ENCODE measurements at places on chromosomes 7 and 10. TPM values are rescaled to one million over a fixed set of nuclear protein-coding genes. Genes with fewer than 3 reads are reported as not detected.

GRCh38 chr10:74292871-74293427 is 141.9 kb downstream of the ADK start:
- no peak for DNase-seq

- peak; percentile 92 for DNase-seq
Observed at GRCh38 chr7:105678811-105679495, 97.7 kb upstream of the EFCAB10 start.

DNA sequence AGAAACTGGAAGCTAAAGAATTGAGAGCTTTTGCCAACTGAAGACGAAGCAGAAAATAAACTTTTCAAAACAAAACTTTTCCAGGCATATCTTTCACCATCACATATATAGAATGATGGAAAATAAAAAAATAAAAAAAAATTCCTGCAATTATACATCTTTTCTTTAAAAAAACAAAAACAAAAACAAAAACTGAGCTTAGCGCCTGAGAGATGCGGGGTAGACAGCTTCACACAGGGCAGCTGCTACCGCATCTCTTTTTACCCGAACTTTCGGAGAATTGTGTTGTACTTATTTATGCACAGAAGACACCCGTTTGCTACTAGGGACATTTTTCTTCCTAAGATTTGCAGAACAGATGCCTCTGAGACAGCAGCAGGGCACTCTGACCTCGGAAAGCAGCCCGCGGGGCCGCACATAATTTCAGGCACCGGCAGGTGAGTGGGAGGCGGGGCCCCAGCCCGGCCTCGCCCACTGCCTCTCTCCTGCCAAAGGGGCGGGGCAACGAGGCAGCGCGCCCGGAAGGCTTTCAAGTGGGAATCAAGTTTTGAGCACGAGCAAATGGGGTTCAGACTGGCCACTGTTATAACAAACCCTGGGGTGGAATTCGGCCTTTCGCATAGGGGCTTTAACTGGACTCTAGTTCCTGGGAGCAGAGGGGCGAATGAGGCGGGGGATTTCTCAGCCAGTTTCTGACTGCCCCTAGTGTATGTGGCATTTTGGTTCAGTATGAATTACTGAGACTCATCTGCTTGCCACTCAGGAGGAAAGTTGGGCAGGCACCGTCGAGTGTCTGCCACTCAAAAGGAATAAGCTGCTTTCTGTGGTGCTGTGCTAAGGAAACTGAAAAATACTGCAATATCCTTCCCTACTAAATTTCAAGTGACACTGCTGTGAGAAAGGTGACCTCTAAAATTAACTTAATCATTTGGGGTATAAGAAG is 18.5 kb upstream of the FAM133B start:
- no peak for DNase-seq

- DNase-seq: no peak
Observed at GRCh38 chr7:87448388-87448787, 27.1 kb downstream of the ABCB4 start.

- DNase-seq: no peak
Observed at GRCh38 chr7:134834689-134835462, 55.4 kb downstream of the CALD1 start.

SPDYE6 gene
- total RNA-seq: not detected

TMEM229A gene
- total RNA-seq: 0.59 TPM

BMPER gene
- 3.0 TPM for total RNA-seq

LBX1 gene
- not detected for total RNA-seq

GRCh38 chr7:94127026-94127425 is 122.9 kb upstream of the BET1 start:
- DNase-seq: no peak

GRCh38 chr10:24721229-24722106 is 2.2 kb downstream of the ARHGAP21 start:
- DNase-seq: peak; percentile 63

DNA sequence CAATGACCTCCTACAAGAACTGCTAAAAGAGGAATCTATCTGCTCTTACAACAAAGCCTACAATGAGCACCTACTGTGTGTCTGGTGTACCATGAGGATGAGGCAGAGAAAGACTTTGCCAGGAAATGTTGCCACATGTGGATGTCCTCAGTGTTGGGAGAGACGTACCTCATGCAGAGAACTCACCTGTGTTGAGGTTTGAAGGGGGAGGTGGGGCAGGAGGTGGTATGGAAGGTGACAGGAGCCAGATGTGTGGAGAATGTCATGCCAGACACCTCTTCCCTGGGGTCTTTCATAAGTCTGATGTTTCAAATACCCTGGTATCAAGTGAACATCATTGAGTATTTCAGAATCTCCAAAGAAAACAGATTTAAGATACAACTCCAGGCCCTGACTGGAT is 220.1 kb upstream of the RNF32 start:
- no peak for DNase-seq

GBX1 gene
- total RNA-seq: not detected

- no peak for DNase-seq
Observed at GRCh38 chr10:9158675-9159074, 1104.2 kb downstream of the GATA3 start.

NPSR1 gene
- total RNA-seq: not detected

GPR141 gene
- 0.55 TPM for total RNA-seq

DNA sequence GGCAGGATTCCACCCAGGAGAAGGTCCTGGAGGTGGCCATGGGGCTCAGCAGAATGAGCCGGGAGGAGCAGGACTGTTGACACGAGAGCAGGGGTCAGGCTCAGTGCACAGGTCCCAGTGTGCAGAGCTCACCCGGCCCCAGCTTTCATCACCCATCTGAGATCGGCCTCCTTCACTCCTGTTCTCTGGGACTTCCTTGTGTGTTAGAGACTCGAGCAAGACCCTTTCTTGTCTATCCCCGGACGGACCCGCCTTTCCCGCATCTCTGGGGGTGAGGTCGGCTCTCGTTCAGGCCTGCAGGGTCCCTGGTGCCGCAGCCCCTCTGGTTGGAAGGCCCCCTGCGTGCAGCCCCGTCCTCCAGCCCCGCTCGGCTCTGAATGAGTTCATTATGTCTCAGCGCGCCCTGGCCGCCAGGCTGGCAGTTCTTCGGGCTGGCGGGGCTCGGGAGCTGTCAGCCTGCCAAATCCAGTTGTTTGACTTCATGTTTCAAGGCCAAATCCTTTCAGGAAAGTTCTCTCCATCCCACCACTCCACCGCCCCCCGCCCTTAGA is 127.9 kb downstream of the LHPP start:
- no peak for DNase-seq

DNA sequence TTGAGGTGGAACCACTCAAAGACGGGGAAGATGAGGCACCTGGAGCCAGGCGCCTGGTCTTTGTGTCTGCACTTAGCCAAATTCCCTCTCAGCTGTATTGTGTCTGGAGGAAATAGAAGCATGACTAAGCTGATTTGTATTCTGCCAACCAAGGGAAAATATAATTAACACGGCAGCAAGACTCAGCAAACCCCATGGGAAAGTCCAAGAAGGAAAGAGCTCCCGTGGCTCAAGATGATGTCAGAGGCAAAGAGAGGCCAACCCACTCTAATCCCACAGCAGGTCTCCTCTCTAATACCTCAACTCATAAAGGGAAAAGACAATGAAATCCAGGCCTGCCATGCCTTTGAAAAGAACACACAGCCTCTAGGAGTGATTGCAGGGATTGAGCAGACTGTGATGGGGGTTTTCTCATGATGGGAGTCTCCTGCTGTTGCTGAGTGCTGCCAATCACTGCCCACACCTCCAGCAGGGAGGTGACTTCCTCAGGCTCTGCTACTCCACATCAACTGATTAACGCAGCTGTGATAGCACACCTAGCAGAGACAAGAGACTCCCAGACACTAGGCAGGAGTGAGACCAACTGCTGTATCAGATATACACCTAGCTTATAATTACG is 255.5 kb upstream of the C7orf33 start:
- no peak for DNase-seq

GSTK1 gene
- 169 TPM for total RNA-seq

SDK1 gene
- 3.1 TPM for total RNA-seq

UBE2H gene
- 72.6 TPM for total RNA-seq

GRCh38 chr7:33619264-33619663 is 286.1 kb upstream of the BMPER start:
- DNase-seq: no peak

LIPN gene
- not detected for total RNA-seq

GRCh38 chr7:122790591-122790990 is 87.9 kb upstream of the RNF148 start:
- DNase-seq: no peak

ARL5B gene
- total RNA-seq: 7.9 TPM

DNA sequence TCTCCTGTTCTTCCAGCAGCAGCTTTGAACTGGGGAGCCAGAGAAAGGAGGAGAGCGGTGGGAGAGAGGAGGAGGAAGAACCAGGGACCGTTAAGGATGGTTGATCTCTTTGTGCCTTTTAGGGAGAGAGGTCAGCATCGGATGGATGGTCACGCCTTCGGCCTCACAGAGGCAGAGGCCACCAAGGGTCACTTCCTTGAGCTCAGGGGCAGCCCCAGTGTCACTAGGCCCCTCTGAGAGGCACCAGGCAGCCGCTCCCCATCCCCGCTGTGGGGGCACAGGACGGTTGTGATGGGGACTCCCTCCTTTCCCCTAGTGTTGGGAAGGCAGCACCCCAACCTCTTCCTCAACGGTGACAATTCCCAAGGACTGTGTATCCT is 121.4 kb downstream of the DNAJB6 start:
- peak; percentile 26 for DNase-seq

DYDC2 gene
- total RNA-seq: not detected

- no peak for DNase-seq
Observed at GRCh38 chr10:18649364-18649959, 1.9 kb downstream of the NSUN6 start.

- DNase-seq: no peak
Observed at GRCh38 chr10:61153771-61154170, 209.8 kb upstream of the RHOBTB1 start.

ZNF467 gene
- total RNA-seq: 3.2 TPM

- no peak for DNase-seq
Observed at GRCh38 chr10:70692043-70692603, 19.8 kb downstream of the ADAMTS14 start.

GRCh38 chr10:48377751-48378530 is 71.5 kb downstream of the MAPK8 start:
- DNase-seq: no peak

DNA sequence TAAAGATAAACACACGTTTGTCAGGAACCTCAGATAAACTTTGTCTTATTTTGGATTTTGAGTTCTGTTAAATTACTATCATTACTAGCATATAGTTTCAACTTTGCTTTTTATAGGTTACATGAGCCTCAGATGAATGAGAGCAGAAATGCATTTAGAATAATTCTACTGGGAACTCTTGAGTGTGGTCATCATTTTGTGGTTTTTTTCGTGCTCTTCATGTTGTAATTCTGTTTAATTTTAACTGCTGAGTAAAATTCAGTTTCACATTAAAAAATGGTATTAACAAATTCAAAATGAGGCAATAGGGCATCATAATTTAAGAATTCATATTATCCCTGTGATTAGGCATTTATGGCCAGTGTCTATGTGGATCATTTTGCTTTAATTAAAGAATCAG is 72.9 kb downstream of the GNAI1 start:
- no peak for DNase-seq

DNA sequence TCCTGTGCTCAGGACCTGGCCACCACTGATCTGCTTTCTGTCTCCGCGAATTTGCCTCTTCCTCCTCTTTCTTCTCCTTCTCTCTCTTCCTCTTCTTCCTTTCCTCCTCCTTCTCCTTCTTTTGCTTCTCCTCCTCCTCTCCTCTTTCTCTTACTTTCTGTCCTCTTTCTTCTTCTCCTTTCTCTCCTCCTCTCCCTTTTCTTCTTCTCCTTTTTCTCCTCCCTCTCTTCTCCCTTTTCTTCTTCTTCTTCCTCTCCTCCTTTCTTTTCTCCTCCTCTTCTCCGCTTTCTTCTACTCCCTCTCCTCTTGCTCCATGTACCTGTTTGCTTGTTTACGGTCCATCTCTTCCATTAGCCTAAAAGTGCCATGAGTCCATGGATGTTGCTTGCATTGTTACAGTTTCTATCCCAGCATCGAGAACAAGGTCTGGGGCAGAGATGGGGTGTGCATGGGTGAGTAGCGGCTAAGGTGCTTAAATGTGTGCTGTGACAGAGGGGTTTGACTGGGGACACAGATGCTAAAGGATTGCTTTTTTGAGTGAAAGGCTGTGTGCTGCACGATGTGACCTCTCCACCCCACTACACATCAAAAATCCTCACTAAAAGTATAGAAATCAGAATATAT is 7.7 kb downstream of the SH2D4B start:
- DNase-seq: peak; percentile 23

JAKMIP3 gene
- total RNA-seq: 0.20 TPM

DNA sequence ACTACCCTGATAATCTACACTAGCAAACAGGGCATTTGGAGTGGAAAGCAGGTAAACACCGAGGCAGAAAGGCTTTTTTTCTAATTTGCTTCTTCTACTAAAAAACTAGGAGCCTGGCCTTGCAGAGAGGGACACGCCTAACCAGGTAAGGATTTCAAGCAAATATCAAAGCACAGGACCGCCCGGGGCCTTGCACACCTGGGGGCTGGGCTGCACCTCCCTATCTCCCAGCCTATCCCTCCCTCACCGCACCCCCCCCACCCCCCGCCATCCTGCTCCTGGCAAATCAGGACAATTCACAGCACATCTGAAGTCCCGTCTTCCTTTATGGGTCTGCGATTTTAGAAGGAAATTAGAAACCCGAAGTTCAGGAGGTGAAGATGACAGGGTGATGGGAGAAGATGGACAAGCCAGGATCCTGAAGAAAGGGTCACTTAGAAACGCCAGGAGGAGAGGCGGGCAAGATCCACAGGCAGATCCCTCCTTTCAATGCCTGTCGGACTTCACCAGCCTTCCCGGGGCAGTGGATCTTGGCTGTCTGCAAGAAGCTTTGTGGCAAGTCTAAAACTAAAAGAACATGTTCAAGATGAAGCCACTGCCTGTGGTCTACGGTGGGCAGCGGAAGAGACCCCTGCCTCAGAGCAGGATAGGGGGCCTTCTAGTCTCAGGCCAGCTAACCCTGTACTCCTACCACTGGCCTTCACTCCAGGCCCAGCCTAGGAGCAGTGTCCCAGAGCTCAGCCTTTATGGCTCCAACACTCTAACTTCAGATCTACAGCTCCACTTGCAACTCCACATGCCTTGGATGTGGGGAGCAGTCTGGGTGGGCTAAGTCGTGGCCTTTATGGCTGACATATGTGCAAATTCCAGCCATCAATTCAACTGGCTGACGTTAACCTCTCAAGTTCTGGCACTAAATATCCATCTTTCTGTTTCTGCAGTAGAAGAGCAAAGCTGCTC is 43.9 kb downstream of the TNS3 start:
- no peak for DNase-seq

- no peak for DNase-seq
Observed at GRCh38 chr10:73865459-73866442, 8.6 kb downstream of the CAMK2G start.

GRCh38 chr7:120723465-120724385 is 134.2 kb downstream of the TSPAN12 start:
- no peak for DNase-seq

GRCh38 chr10:77319557-77319956 is 318.1 kb downstream of the KCNMA1 start:
- DNase-seq: no peak

SAMD9L gene
- 5.7 TPM for total RNA-seq

OR2A42 gene
- total RNA-seq: 0.39 TPM

PTPRE gene
- 23.5 TPM for total RNA-seq

FAM237B gene
- not detected for total RNA-seq

Measured in right atrium auricular region (tissue), 2 donors.